ENCODE measurements at places on chromosomes 3 and 15. TPM values are rescaled to one million over a fixed set of nuclear protein-coding genes. Genes with fewer than 3 reads are reported as not detected.

ZNF660 gene
- 11.1 TPM for total RNA-seq

CASR gene
- total RNA-seq = not detected

CCDC39 gene
- total RNA-seq = not detected

GNAT1 gene
- not detected for total RNA-seq

KCNH8 gene
- total RNA-seq = 0.19 TPM

GAP43 gene
- not detected for total RNA-seq

CYP1A1 gene
- total RNA-seq = not detected

CDHR4 gene
- not detected for total RNA-seq

CPB1 gene
- total RNA-seq = not detected

CNTN4 gene
- 0.18 TPM for total RNA-seq

RAD51 gene
- total RNA-seq = 11.4 TPM

LMLN gene
- 7.8 TPM for total RNA-seq

CCR4 gene
- not detected for total RNA-seq

RTP1 gene
- not detected for total RNA-seq

FBXO40 gene
- total RNA-seq = not detected

ZBBX gene
- not detected for total RNA-seq

IL16 gene
- total RNA-seq = 3.3 TPM

GPR176 gene
- not detected for total RNA-seq

HIGD2B gene
- total RNA-seq = not detected
